Fibroblast of skin of left quadriceps (primary cell): ENCODE measurements at places on chromosomes 11 and 22.

DNA sequence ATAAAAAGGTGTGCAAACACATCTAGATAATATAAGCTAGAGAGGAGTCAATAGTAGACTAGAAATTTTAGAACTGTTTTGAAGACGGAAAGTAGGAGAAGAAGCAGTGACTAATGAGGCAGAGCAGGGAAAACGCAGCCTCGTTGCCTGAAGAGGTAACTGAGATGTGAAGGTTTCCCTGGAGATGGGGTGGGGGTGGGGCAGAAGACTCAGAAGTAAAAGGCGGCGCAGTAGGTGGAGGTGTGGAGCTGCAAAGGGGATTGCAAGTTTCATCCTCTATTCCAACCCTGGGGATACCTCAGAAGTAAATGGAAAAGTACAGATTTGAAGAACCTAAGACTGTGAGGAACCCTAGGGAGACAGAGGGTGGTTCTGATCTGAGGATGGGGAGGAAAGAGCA lies 109.5 kb downstream of the TMPRSS5 start:
- no peak for DNase-seq

- DNase-seq: no peak
Observed at GRCh38 chr11:46134540-46134939, 13.3 kb upstream of the PHF21A start.

- DNase-seq: no peak
Observed at GRCh38 chr11:134275534-134276395, at the start of gene GLB1L3. Gene GLB1L3, plus strand, starts transcription at chr11:134276379. Its CDS starts 362 bp downstream, at chr11:134276741.

GRCh38 chr22:45268958-45269844 lies 15.5 kb upstream of the UPK3A start:
- peak; percentile 47 for DNase-seq

DNA sequence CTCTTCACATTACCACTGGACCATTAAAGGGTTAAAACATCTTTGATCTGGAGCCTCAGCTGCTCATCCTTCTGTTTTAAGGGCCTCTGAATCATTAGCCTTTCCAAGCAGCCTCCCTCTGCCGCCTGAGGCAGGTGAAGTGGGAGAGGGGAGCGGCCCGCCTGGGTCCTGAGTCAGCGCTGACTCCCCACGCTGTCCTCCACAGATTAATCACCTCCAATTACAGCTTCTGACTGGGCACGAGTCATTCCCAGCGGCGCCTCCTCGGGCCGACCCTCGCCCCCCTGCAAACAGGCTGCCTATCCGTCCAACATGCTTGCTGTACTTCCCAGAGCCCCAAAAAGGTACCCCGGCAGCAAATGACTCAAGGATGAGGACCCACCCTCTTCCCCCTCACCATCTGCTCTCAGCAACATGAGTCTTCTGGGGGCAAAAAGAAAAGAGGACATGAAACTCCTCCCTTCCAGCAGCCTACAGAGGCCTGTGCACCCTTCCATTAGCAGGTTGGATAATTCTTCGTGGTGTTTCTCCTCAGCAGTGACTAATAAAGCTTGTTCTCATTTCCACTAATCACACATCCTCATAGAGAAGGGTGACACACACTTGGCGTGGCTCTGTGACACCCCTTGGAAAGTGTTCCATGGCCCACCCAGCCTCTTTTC lies 44.3 kb upstream of the JAM3 start:
- no peak for DNase-seq

DNA sequence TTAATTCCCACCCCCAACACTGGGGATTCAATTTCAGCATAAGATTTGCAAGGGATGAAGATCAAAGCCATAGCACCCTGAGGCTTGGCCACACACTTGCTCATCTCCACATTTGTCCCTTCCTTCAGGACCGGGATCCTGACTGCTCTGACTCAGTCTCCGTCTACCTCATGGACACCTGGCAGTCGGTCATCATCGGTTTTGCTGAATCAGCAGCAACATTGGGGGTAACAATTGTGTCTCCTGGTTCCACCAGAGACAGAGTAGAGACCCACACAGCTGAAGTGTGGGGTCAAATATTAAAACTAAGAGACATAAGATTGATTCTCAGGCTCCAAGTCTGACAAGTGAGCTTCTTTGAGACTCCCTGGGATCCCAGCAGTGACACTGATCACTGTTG lies 34.6 kb downstream of the GGTLC2 start:
- no peak for DNase-seq

DNA sequence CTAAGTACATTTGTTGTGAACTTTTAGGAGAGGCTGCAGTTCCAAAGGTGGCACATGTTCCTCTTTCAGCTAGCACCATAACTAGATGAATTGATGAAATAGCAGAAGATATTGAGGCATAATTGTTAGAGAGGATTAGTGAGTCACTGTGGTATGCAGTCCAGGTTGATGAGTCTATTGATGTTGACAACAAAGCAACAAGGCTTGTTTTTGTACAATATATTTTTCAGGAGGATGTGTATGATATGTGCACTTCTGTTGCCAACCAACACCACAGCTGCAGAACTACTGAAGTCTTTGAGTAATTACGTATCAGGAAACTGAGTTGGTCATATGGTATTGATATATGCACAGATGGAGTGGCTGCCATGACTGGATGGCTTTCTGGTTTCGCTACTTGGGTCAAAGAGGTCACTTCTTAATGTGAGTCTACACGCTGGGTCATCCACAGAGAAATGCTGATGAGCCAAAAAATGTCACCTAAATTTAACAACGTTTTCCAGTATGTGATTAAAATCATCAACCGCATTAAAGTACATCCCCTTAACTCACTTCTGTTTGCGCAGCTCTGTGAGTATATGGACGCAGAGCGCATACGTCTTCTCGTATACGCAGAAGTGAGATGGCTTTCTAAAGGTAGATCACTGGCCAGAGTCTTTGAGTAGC lies 261.3 kb upstream of the ANO5 start:
- DNase-seq: no peak

DNA sequence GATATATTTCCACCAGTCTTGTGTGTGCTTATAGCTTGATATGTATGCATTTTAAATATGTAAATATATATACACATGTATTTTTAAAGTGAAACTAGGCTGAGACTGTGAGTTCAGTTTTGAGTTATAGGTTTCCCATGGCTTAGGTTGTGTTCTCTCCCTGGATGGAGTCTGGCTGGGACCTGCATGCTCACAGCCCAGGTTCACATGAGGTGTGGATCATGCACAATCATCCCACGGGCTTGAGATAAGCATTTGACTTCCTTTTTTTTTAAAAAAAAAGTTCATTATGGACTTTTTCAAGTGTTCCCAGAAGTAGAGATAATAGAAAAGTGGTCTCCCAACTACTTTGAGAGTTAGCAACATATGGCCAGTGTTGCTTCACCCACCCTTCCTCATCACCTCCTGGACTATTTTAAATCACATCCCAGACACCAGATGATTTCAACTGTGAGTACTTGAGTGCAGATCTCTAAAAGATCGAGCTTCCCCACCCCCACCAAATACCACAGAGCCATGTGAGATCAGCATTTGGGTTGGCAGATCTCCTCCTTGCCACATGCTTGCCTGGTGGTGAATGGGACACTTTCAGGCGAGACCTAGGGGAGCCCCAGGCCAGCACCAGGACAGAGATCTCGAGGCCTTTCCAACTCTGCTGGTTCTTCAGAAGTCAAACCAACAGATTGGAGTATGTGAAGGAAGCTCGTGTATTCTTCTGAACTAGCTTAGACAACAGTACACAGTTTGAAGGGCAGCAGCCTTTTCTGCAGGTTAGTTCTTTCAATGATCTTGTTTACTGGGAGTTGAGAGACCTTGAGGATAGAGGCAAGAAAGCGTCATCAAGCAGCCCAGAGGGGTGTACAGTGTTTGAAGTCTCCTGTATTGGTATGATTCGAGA lies 15.9 kb downstream of the MED15 start:
- DNase-seq: peak; percentile 68

DNA sequence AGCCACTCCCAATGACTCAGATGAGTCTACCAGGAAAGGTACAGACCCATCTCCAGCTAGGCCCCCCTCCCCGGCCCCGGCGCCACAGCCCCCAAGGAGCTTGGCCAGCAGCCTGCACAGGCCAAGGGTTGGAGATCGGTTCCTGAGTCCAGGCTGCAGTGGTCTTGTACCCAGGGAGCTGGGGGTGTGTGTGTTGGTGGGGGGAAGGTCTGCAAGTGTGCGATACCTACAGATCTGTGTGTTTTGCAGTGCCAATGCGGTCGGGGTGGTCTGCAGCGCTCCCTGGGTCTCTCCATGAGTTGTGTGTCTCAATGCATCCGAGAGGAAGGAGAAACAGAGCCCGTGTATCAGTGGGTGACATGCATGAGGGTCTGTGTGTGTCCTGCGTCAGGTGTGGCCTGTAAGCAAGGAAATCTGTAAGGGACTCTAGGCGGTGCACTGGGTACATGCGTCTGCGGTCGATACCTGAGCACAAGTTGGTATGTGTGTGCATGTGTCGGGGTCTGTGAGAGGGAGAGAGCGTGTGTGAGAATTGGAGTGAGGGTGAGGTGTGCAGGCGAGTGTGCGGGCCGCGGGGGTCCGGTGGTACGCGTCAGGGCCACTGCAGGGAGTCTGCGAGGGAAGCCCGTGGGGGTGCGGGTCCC lies 645 bp downstream of the CDC42BPG start:
- DNase-seq: no peak

- peak; percentile 38 for DNase-seq
Observed at GRCh38 chr11:13189561-13190426, 87.8 kb upstream of the BMAL1 start.

DNA sequence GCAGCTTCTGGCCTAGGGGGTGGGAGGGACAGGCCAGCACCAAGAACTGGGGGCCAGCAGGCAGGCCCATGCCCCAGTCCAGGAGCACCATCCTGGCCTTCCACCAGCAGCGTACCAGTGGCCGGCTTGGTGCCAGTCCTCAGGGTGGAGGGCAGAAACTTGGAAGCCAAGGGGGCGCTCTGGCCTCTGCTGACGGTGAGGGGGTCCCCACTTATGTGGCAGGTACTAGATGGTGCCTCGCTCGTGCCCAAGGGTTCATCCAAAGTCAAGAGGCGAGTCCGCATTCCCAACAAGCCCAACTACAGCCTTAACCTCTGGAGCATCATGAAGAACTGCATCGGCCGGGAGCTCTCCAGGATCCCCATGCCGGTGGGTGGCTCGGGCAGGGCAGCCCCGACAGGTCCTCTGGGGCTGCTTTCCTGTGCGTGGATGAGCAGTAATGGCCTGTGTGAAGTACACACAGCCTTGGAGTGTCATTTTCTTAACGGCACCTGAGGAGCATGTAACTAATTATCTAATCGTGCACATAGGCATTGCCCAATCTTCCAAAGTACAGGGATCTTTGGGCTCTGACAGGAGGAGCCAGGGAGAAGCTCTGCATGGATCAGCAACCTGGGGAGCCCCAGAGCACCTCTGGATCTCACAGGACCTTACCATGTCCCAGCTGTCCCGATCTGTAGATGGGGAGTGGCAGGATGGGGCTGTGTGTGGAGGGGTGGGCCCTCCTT lies 79.1 kb downstream of the MORC2 start:
- no peak for DNase-seq

- no peak for DNase-seq
Observed at GRCh38 chr11:128472128-128473089, 114.9 kb downstream of the ETS1 start.
